ENCODE measurements at places on chromosomes 12 and 14.

GRCh38 chr14:80264702-80265101 is 53.4 kb upstream of the DIO2 start:
- no peak for DNase-seq
- no peaks in the 10 kb centered on the region for H3K4me1 ChIP-seq
- no peaks in the 10 kb centered on the region for H3K36me3 ChIP-seq
- no peak overlapping the region for H3K27ac ChIP-seq

DNA sequence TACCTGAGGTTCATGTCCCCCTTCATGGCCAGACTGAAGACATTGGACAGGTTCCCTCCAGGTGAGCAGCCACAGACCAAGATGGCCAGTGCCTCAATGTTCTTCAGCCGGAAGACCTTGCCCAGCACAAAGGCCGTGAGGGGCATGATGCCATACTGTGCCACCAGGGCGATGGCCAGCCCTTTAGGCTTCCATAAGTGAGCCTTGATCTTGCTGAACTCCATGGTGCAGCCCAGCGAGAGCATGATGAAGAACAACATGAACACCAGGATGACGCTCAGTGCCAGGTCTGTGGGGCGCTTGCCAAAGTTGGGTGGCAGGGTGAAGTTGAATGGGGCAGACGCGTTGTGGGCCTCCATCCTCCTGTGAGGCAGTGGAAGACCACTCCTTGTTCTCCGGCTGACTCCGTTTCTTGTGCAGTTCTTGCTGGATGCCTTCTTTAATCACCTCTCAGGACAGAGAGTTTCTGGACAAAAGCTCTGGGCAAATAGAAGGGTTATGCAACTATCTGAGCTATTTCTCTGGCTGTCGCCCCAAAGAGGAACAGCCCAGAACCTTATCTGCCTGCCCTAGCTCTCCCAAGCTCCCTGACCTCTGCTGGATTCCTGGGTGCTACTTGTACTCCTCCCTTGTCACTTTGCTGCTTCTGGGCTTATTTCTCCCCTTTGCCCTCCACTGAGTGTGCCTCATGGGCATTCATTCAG is at the start of gene SLC10A1:
SLC10A1 (minus strand) TSS at position 445 of the 704 bp plus-strand sequence; CDS start at position 359, 86 bp downstream.
- no peaks in the 10 kb centered on the region for H3K27me3 ChIP-seq
- H3K27ac ChIP-seq = no peak within 1 kb of the TSS
- H3K4me3 ChIP-seq = no peak within 1 kb of the TSS
- no peaks in the 10 kb centered on the region for H3K36me3 ChIP-seq

DNA sequence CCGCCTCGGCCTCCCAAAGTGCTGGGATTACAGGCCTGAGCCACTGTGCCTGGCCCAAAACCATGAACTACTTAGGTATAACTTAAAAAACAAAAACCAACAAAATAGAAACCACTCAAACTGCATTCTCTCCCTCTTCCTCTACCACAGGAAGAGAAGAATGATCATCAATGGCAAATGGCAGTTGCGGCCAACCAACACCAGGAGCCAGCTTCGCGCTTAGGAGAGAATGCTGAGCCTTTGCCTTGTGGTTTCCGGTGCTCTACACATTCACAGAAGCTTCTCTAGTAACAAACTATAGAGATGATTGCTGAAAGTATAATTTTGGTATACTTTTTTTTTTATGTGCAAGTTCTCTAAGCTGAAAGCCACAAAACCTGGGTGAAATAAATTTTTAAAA is 17.1 kb downstream of the CATSPERB start:
- no peaks in the 10 kb centered on the region for H3K27me3 ChIP-seq
- no peak overlapping the region for H3K4me3 ChIP-seq
- H3K36me3 ChIP-seq = no peaks in the 10 kb centered on the region
- no peak for DNase-seq

GRCh38 chr12:95130096-95130495 is 56.7 kb upstream of the NR2C1 start:
- H3K27me3 ChIP-seq = no peaks in the 10 kb centered on the region

DNA sequence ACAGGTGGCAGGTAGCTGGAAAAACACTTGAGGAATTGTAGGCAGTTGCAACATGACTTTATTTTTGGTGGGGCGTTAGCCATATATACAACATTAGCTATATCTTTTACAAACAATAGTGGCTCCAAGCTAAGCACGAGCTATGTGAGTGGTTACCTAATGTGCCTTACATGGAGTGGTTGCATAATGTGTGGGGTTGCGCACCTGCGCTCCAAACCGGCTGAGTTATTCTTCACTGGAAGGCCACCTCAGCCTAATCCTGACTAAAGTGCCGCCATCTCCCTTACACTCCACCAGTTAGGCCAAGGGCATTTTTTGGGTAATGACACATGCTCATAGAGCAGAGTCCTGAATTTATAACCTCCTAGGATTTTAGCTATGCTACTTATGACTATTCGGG is 31.8 kb upstream of the G2E3 start:
- H3K4me3 ChIP-seq = no peak overlapping the region
- no peaks in the 10 kb centered on the region for H3K4me1 ChIP-seq
- no peak overlapping the region for H3K27ac ChIP-seq
- H3K27me3 ChIP-seq = no peaks in the 10 kb centered on the region
- DNase-seq = no peak

DNA sequence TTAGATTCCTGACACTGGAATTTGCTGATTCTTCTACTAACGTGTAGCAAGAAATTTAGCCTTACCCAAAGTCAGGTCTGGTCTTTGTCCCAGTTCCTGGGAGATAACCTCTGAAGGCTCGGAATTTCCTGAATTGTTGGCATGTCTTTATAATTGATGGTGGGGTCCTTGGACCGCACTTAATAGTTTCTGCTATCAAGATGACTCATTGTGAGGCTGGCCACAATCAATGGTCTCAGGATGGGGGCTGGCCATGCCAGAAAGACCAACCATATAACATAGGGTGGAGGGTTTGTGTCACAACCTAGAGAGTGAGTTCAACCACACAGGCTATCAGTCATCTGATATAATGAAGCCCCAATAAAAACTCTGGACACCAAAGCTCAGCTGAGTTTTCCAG is 259.7 kb downstream of the DAD1 start:
- H3K27me3 ChIP-seq = no peaks in the 10 kb centered on the region
- no peak for DNase-seq
- no peak overlapping the region for H3K27ac ChIP-seq
- H3K4me1 ChIP-seq = no peaks in the 10 kb centered on the region
- no peak overlapping the region for H3K4me3 ChIP-seq

GRCh38 chr14:54502602-54503001 is 7.1 kb upstream of the CGRRF1 start:
- no peak overlapping the region for H3K4me3 ChIP-seq
- DNase-seq = no peak
- H3K27ac ChIP-seq = no peak overlapping the region
- no peaks in the 10 kb centered on the region for H3K27me3 ChIP-seq
- no peaks in the 10 kb centered on the region for H3K36me3 ChIP-seq
- no peaks in the 10 kb centered on the region for H3K4me1 ChIP-seq

DNA sequence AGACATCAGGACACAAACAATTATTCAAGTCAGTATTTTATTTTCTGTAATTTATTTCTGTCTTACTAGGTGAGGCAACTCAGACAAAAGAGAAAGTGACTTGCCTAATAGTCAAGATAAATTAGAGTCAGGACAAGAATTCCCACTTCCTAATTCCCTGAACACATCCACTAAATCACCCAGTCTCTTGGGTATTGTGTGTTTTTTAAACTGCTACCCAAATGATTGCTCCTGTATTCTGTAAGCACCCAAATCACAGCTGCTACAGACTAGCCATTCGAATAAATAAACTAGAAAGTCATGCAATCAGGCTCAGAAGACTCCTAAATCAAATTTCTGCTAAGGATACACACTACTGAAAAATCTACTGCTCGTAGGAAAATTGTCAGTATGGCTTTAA is 263.0 kb downstream of the DUSP6 start:
- DNase-seq = no peak
- no peaks in the 10 kb centered on the region for H3K4me1 ChIP-seq
- no peaks in the 10 kb centered on the region for H3K27me3 ChIP-seq
- no peak overlapping the region for H3K4me3 ChIP-seq

GRCh38 chr12:70052931-70053497 is 190.2 kb upstream of the CNOT2 start:
- H3K27ac ChIP-seq = no peak overlapping the region
- no peaks in the 10 kb centered on the region for H3K36me3 ChIP-seq
- DNase-seq = peak; percentile 76
- no peaks in the 10 kb centered on the region for H3K27me3 ChIP-seq
- H3K4me3 ChIP-seq = no peak overlapping the region
- H3K4me1 ChIP-seq = no peaks in the 10 kb centered on the region

DNA sequence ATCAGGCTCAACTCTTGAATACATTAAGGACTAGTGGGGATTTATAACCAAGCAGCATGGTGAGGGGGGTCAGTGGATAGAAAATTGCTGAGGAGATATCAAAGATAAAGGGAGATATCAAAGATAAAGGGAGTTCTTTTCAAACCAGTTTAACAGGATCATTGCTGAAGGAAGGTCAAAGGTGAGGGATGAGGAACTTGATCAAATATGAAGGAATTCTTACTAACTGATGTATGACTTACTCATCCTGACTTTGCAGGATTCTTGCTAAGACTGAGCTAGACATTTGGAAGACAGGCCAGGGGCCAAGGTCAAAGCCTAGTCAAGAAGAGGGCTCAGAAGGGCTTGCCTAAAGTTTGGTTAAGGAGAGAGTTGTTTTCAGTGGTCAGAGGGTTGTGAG is 4.8 kb downstream of the ABHD4 start:
- no peak overlapping the region for H3K4me3 ChIP-seq
- peaks cover 64% of the 10 kb centered on the region for H3K36me3 ChIP-seq
- no peaks in the 10 kb centered on the region for H3K27me3 ChIP-seq
- DNase-seq = no peak
- peaks cover 6% of the 10 kb centered on the region for H3K4me1 ChIP-seq

DNA sequence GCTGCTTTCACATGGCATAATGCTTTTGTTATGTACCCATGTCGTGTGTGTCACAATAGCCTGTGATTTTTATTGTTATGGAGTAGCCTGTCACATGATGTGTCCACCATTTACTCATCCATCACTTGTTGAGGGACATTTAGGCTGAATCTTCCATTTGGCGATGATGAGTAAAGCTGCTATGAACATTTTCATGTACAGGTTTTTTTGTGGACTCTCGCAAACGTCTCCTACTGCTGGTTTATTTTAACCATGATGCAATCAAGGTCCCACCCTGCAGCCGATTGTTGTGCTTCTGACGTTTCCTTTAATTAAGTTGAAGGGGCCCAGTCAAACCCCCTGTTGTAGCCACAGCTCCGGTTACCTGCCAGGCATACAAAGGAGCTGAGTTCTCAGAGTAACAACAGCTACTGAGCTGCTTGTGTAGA is 63.2 kb downstream of the ZNF664 start:
- no peaks in the 10 kb centered on the region for H3K4me1 ChIP-seq
- DNase-seq = no peak
- H3K4me3 ChIP-seq = no peak overlapping the region
- no peaks in the 10 kb centered on the region for H3K27me3 ChIP-seq

GRCh38 chr12:65274602-65275272 is 3.7 kb upstream of the MSRB3 start:
- peaks cover 8% of the 10 kb centered on the region for H3K4me1 ChIP-seq
- H3K27me3 ChIP-seq = no peaks in the 10 kb centered on the region
- DNase-seq = no peak
- no peak overlapping the region for H3K27ac ChIP-seq
- no peak overlapping the region for H3K4me3 ChIP-seq
- no peaks in the 10 kb centered on the region for H3K36me3 ChIP-seq

DNA sequence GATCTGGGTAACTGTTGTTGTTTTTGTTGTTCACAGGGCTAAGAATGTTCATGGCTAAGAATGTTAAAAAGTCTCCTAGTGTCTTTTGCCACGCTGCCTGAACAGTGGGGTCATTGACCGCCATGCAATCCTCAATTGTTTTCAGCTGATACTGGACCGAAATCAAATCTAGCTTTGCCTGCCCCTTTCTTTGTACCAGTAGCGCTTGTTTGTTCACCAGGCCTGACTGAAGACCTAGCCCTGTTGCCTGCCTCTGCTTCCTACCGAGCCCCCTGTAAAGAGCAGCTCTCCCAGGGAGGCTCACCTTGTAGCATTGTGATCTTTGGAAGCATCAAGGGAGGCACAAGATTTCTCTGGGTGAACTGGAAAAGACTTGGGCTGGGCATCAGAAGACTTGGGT is 6.7 kb downstream of the PSEN1 start:
- H3K4me3 ChIP-seq = no peak overlapping the region
- no peaks in the 10 kb centered on the region for H3K4me1 ChIP-seq
- DNase-seq = no peak
- no peaks in the 10 kb centered on the region for H3K27me3 ChIP-seq

DNA sequence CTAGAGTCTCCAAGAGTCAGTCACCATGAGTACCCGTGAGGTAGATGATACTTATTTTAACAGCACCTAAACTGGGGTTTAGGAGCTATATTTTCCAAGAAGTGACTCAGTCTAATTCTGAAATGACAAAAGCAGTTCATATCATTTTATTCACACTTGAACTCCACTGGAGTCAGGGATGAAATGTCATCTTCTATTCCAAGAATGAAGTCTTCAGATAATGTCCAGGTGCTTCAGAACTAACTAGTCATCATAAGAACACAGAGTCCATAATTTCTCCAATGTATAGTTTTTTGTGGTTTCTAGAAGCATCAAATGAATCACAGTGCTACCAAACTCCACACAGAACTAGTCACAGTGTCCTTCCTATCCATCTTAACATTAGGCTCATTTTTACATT is 13.3 kb downstream of the DNM1L start:
- H3K27me3 ChIP-seq = no peaks in the 10 kb centered on the region

DNA sequence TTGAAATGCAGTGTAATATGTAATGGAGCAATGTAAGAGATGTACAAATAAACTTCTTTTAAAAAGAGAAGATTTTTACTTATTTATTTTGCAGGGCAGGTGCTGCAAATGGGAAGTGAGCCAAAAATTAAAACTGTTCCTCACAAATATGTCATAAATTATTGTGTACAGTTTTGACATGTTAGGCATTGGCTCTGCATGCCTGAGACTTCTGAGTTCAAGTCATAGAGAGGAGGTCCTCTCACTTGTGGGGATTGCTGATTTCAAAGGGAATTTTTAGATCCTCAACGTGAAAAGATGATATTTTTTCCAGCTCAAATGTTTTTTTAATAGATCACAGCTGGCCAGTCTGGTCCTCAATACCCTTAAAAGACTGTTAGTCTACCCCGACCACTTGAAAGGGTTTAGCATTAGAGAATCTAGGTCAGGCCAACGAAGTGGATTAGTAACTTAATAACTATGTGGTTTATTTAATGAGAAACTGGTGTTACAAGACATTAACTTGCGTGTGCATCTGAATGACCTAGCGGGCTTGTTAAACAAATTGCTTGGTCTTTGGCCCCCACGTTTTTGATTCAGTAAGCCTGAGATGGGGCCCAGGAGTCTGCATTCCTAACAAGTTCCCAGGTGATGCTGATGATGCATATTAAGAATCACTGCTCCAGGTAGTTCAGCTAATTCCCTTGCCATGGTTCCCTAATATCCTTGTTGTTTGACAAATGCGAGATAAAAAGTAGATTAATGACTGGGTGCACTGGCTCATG is 30.9 kb upstream of the WDR89 start:
- no peak for DNase-seq
- H3K36me3 ChIP-seq = no peaks in the 10 kb centered on the region
- H3K27ac ChIP-seq = no peak overlapping the region
- H3K4me1 ChIP-seq = no peaks in the 10 kb centered on the region
- H3K27me3 ChIP-seq = no peaks in the 10 kb centered on the region
- H3K4me3 ChIP-seq = no peak overlapping the region

GRCh38 chr12:20885116-20885515 is 74.6 kb downstream of the SLCO1B3 start:
- no peak for DNase-seq
- H3K4me1 ChIP-seq = no peaks in the 10 kb centered on the region
- H3K36me3 ChIP-seq = no peaks in the 10 kb centered on the region

- no peaks in the 10 kb centered on the region for H3K27me3 ChIP-seq
- no peak overlapping the region for H3K4me3 ChIP-seq
- H3K4me1 ChIP-seq = no peaks in the 10 kb centered on the region
- DNase-seq = no peak
These were observed 56.5 kb upstream of the ZFP36L1 start for GRCh38 chr14:68849416-68849815.

Measured in ascending aorta (tissue), 2 donors.